Stimulated activated CD4-positive, alpha-beta T cell treated with anti-CD3 and anti-CD28 coated beads, Interleukin-2, amount 100 ng/mL, for 4 hours (primary cell): ENCODE measurements at places on chromosomes 12 and 14.

DNA sequence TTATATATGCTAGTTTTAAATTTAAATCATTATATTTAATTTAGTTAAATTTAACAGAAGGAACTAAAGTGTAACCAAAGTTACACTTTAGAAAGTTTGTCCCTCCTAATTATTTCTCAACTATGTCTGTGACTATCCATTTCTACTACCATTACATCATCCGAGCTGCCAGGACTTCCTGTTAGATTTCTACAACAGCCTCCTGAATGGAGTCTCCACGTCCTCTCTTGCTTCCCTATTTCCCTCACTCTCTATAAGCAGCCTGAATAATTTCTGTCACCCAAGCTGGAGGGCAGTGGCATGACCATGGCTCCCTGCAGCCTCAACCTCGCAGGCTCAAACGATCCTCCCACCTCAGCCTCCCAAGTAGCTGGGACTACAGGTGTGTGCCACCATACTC is 84.1 kb downstream of the TTC7B start:
- DNase-seq: no peak

- DNase-seq: peak; percentile 98
Observed at GRCh38 chr14:21437063-21437901, 18.6 kb downstream of the CHD8 start.

- DNase-seq: no peak
Observed at GRCh38 chr12:111846016-111846415, 4.0 kb downstream of the MAPKAPK5 start.

DNA sequence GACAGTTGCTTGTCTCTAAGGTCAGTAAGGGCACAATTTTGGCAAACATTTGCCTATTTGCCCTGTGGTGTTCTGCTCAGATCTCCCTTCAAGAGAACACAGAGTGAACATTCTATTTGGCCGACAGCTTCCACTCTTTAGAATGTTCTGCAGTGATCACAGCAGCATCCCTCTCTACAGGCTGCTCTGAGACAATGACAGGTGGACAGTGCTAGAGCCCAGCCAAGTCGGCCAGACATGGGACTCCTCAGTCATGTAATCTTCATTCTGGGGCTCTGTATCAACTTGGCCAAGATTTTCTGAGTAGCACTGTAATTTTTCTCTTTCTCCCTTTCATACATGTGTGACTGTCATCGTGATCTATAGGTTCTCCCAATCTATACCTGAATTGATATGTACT is 34.8 kb downstream of the TIMELESS start:
- no peak for DNase-seq

DNA sequence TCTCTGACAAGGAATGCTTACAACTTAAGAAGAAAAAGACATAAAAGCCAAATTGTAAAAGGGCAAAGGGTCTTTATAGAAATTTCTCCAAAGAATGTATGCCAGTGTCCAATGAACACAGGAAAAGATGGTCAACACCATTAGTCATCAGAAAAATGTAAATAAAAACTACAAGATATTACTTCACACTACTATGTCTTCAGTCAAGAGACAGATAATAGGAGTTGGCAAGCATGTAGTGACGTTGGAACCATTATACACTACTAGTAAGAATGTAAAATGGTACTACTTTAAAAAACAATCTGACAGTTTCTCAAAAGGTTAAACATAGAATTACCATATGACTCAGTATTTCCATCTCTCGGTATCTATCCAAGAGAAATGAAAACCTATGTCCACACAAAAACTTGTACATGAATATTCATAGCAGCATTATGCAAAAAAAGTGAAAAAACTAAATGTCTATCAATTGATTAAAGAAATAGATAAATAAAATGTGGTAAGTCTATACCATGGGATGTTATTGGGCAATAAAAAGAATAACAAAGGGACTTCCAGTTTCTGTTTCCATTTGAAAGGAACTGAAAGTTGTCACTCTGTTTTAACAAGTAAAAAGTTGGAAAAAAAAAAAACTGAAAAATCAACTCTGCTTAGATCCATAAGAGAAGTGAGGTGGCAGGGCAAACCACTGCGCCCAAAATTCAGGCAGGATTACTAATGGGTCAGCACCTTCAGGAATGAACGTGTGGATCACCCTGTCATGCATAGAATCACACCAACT is 69.8 kb downstream of the ALG10B start:
- DNase-seq: no peak

GRCh38 chr12:49190974-49191373 is 2.1 kb upstream of the TUBA1A start:
- DNase-seq: no peak

DNA sequence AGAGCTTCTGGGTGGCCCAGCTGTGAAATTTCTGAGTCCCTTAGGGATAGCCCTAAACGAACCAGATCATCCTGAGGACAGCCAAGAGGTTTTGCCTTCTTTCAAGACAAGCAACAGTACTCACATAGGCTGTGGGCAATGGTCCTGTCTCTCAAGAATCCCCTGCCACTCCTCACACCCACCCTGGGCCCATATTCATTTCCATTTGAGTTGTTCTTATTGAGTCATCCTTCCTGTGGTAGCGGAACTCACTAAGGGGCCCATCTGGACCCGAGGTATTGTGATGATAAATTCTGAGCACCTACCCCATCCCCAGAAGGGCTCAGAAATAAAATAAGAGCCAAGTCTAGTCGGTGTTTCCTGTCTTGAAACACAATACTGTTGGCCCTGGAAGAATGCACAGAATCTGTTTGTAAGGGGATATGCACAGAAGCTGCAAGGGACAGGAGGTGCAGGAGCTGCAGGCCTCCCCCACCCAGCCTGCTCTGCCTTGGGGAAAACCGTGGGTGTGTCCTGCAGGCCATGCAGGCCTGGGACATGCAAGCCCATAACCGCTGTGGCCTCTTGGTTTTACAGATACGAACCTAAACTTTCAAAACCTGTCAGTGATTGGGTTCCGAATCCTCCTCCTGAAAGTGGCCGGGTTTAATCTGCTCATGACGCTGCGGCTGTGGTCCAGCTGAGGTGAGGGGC is 38.9 kb downstream of the DAD1 start:
- DNase-seq: peak; percentile 65

- DNase-seq: no peak
Observed at GRCh38 chr14:52352061-52352491, 38.0 kb downstream of the PTGER2 start.

- no peak for DNase-seq
Observed at GRCh38 chr12:132561427-132562156, 48.8 kb downstream of the LRCOL1 start.

DNA sequence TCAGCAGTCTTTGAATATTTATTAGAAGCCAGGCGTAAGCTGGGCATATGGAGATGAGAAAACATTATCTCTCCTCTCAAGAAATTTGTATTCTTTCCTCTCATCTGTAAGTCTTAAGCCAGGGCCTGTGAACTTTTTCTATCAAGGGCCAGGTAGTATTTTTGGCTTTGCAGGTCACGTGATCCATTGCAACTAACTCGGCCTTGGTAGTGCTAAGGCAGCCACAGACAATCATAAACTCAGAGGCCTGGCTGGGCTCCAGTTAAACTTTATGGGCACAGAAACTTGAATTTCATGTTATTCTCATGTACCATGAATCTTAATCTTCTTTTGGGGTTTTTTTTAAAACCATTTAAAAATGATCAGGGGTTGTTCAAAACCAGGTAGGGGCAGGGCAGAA is 117.4 kb upstream of the PELI2 start:
- no peak for DNase-seq

- DNase-seq: no peak
Observed at GRCh38 chr12:96334502-96334901, 65.7 kb downstream of the CDK17 start.

DNA sequence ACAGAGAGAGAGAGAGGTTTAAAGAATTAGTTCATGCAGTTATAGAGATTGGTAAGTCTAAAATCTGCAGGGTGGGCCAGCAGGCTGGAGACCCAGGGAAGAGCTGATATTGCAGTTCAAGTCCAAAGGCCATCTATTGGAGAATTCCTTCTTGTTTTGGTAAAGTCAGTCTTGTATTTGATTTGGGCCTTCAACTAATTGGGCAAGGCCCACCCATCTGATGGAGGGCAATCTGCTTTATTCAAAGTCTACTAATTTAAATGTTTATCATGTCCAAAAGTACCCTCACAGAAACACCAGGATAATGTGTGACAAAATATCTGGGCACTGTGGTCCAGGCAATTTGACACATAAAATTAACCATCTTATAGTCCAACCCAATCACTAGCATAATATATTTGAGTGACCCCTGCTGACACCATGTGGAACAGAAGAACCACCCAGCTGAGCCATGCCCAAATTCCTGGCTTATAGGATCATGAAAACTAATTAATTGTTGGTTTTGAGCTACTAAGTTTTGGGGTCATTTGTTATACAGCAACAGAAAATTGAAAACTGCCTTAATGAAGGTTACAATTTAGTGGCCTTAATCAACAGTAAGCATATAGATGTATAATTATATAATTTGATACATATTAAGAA is 109.1 kb upstream of the PLXNC1 start:
- no peak for DNase-seq

DNA sequence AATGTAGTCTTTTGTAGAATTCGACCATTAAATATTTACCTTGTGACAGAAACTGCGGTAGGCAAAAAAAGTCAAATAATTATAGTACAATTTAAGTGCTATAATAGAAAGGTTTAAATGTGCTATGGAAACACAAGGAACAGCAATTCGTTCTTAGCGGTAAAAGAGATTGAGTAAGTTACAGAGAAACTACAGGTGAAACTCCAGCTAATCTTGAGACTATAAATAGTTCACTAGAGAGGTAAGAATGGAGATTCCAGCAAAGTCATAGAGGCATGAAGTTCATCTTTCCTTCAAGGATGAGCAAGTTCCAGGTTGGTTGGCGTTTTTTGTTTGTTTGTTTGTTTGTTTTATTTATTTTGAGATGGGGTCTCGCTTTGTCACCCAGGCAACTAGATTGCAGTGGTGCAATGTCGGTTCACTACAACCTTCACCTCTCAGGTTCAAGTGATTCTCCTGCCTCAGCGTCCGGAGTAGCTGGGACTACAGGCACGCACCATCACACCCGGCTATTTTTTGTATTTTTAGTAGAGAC is 878 bp upstream of the R3HDM2 start:
- no peak for DNase-seq

DNA sequence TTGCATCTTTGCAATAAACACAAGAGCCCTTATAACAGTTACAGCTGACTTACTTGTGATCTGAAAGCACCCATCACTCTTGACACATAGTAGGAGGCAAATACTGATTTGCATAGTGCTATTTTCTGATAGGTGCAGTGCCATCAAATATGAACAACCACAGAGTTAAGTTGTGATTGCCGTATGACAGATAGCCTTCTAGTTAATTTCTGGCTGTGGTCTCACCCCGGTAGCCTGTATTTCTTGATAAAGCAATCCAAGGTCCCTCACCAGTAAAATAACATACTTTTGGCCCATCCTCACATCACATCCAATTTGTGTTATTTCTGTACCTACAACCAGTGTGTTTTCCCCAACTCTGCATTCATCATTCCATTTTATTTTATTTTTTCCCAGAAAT is 23.3 kb upstream of the STYK1 start:
- DNase-seq: no peak

- DNase-seq: no peak
Observed at GRCh38 chr12:132479938-132480622, 9.9 kb upstream of the FBRSL1 start.

DNA sequence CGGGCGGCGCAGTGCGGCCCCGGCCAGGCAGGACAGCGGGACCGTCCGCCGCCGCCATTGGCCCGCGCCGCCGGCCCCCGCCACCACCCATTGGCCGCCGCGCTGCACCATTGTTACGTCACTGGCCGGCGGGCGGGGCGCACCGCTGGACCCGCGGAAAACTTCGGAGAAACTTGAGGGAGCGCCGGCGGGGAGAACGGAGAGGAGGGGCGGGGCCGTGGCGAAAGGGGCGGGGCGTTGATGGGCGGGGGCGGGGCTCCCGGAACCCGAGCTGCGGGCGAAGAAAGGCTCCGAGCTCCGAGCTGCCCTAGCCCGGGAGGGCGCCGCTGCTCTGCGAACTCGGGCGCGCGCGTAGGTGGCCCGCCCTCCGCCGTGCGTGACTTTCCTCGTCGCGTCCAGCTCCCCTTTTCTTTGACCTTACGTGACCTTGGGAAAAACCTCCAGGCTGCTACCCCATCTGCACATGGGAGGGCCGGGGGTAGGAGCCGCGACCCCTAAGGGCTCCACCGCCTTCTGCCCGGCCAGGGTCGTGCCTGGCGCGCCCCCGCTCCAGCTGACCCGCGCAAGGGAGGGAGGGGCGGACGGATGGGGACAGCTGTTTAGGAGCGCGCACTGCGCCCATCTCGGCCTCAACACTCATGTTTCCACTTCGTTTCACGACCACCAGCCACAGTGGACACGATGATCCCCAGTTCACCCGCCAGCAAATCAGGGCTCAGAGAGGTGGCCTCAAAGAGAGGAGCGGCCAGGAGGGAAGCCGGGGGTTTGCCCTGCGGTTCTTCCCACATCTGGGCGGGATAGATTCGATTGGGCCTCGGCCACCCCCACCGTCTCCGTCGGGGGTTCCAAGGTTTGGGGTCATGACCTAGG is at the start of gene ANKRD9:
Gene ANKRD9, minus strand, starts transcription at position 31 of the 870 bp plus-strand sequence. CDS start 1,887 bp downstream, outside the sequence.
- DNase-seq: peak; percentile 85

- DNase-seq: no peak
Observed at GRCh38 chr14:68622856-68623255, 170.0 kb downstream of the ZFP36L1 start.

- no peak for DNase-seq
Observed at GRCh38 chr12:50132505-50133135, 20.6 kb downstream of the COX14 start.

- DNase-seq: no peak
Observed at GRCh38 chr12:107330831-107331431, 237.6 kb upstream of the CRY1 start.

GRCh38 chr12:127268706-127269425 is 998.1 kb upstream of the TMEM132C start:
- DNase-seq: no peak

GRCh38 chr12:6555018-6555691 is 687 bp downstream of the IFFO1 start:
- DNase-seq: no peak

- DNase-seq: no peak
Observed at GRCh38 chr12:91007531-91008290, 2.9 kb upstream of the EPYC start.

GRCh38 chr14:48693793-48694192 is 892.4 kb downstream of the RPS29 start:
- no peak for DNase-seq

DNA sequence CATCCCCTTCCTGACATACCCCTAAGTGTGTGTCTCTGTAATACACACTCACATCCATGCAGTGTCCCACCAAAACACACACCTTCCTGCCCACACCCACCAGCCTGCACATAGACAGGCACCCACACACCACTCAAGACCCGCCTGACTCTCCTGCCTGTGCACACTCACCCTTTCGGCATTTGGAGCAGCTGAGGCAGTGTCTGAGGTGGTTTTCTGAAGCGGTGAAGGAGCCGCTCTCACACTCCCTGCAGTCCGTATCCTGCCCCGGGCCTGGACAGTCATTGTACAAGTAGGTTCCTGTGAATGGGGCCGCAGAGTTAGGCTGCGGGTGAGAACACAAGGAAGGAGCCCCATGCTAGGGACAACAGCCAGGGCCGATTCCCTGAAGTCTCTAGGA is 8.3 kb downstream of the TNFRSF1A start:
- DNase-seq: no peak

DNA sequence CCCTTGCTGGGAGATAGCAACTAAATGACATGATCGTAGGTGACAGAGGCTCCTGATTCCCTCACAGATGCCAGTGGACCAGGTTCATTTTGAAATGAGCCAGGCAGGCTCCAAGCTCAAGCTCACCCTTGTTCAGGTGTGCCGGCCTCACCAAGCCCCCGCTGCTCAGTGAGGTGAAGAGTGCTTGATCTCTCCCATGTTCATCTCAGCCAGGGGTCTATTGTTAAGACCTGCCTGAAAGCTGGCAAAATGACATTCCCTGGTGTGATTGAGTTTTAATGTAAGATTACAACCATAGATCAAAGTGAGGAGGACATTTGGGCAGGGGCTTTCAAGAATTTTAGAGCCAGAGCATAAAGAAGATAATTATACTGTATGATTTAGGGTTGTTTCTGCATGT is 497.9 kb downstream of the EGLN3 start:
- DNase-seq: no peak
